Caki2 (cell line): ENCODE measurements at places on chromosomes 16 and 17.

- DNase-seq, result peak; percentile 49
These were observed 19.7 kb downstream of the GOSR2 start for GRCh38 chr17:46942441-46943217.

DNA sequence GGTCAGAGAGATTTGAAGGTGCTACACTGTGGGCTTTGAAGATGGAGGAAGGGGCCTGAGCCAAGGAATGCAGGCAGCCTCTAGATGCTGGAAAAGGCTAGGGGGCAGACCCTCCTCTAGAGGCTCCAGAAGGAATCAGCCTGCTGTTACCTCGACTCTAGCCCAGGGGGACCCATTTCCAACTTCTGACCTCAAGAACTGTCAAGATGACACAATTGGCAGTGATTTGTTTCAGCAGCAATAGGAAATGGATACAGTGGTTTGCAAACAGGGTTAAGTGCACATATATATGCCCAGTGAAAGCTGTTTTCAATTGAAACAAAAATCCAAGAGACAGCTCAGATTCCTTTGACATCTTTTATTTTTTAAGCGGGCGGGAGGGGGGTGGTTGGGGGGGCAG lies 3.7 kb upstream of the ZDHHC1 start:
- no peak for DNase-seq

GRCh38 chr16:74865922-74866598 lies 91.4 kb upstream of the FA2H start:
- DNase-seq, result peak; percentile 25

DNA sequence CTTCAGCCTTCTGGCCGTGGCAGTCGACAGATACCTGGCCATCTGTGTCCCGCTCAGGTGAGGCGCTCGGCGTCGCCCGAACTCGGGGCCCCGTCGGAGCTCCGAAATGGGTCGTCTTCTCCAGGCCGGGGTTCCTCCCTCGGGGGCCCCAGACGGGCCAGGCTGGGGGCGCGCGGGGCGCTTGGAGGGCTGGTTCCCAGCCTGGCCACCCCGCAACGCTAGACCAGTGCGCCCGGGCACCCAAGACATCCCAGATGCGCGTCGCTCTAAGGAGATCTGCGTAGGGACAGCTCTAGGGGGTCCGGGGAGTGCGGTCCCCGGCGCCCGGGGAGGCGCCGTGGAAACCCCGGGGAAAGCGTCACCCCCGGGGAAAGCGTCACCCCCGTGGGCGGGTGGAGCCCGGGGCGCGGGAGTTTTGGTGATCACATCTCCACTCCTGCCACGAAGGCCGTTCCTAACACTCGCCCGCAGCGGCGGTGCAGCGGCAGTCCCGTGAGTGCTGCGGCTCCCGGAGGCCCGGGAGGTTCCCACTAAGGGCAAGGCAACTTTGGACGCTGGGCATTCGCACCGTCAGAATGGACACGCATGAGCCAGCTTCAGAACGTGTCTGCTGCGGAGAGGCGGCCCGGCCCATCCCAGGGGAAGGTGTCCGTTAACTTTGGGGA lies 729 bp downstream of the ADORA2B start:
- DNase-seq, result no peak

DNA sequence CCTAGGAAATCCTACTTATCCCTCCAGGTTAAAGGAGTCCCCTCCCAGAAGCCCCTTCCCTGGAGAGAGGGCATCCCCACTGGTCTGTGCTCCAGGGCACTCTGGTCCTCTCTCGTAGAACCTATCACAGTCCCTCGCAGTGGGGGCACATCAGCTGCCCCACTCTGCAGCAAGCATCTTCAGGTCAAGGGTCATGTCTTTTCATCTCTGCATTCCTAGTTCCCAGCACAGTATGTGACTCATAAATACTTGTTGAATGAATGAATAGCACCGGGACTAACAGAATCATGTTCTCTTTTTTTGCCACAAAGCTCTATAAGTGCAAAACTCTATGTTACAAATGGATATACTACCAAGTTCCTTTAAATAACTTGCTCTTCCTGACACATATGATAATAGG lies 36.0 kb downstream of the RNF157 start:
- peak; percentile 26 for DNase-seq

DNA sequence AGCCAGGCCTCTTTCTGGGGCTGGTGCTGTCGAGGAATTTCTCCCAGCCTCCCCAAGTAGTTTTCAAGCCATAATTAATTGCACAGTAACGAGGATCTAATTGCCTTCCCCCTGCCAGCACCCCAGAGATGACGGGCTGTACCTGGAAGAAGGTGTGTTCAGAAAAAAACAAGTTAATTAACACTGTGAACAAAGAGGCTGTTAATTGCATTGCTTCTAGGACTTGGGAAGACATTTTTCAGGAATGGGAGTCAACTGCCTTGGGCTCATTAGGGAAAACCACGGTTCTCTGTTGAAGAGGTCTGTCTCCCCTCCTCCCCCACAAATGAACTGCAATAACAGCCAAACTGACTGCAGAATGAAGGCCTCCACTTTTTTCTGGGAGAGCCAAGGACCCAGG lies 176.7 kb downstream of the CCT6B start:
- DNase-seq, result no peak

DNA sequence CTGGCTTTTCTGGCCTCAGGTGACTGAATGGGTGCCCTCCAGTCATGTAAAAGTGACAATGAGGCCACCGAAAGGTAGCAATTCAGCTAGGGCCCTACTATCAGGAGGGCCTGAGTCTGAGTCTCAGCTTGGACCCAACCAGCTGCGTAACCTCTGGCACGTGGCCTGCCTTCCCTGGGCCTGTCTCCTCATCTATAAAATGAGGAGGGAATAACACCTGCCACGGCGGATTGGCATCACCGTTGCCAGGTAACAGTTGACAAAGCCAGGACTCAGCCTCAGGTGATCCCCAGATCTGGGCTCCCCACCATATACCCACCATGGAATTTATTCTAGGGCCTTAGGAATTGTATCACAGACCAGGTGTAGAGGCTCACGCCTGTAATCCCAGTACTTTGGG lies 217.1 kb downstream of the KATNIP start:
- DNase-seq, result no peak

DNA sequence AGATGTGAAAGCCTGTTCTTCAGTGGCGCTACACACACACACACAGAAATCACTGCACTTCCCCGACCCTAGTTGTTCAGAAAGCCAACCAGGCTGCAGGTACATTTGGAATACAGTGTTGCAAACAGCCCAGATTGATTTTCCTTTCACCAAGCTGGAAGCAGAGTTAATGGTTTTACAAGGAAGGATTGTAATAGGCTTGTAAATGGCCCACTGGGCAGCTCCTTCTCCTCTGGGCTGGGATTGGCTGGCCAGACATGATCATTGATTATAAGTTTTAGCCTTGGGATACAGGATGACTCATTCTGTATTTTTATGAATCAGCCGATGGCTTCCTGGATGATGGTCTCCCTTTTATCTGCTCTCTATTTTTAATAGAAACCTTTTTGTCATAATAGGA lies 2.5 kb downstream of the VAT1L start:
- no peak for DNase-seq
